ENCODE measurements at places on chromosomes 3 and 15.
A peak's percentile ranks its signal among the peaks of the same experiment; 100 is the strongest.

- no peak for DNase-seq
Observed at GRCh38 chr15:90009301-90010022, 8.3 kb downstream of the ZNF710 start.

DNA sequence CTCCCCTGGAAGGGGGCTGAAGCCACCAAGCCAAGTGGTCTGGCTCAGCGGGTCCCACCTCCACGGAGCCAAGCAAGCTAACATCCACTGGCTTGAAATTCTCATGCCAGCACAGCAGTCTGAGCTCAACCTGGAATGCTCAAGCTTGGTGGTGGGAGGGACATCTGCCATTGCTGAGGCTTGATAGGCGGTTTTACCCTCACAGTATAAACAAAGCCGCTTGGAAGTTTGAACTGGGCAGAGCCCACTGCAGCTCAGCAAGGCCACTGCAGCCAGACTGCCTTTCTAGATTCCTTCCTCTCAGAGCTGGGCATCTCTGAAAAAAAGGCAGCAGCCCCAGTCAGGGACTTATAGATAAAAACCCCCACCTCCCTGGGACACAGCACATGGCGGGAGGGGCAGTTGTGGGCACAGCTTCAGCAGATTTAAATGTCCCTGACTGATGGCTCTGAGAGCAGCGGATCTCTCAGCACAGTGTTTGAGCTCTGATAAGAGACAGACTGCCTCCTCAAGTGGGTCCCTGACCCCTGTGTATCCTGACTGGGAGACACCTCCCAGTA lies 23.2 kb upstream of the IGSF10 start:
- DNase-seq: no peak

- DNase-seq: peak; percentile 33
Observed at GRCh38 chr15:56608140-56608778, 125.0 kb downstream of the ZNF280D start.

DNA sequence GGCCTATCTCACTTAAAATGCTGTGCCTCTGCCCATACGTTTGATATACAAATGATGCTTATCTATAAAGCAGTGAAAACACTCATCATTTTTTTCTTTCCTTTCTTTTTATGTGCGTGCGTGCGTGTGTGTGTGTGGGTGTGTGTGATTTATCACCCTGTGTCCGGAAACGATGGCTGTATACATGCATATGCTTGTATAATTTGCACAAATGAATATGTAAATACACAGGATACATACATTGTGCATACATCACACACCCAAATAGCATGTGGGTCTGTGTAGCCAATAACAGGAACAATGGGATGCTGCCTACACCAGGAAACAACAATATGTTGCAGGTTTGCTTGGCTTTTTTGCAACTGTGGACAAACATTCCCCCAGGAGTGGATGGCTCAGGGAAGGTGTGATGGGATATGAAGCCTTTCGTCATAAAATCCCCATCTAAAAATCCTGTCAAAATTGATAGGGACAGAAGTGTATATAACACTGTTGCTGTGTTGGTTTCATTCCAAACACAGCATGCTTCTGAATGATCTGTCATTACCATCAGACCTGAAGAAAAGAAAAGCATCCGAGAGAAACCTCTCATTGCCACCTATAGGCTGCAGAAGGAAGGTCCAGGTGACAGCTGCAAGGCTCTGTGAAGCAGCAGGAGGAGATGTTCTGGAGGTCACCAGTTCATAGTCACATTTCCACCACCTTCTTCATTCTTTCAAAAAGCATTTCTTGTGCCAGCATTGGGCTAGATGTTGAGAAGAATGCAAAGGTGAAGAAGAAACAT lies 503.9 kb upstream of the NR2F2 start:
- DNase-seq: no peak

DNA sequence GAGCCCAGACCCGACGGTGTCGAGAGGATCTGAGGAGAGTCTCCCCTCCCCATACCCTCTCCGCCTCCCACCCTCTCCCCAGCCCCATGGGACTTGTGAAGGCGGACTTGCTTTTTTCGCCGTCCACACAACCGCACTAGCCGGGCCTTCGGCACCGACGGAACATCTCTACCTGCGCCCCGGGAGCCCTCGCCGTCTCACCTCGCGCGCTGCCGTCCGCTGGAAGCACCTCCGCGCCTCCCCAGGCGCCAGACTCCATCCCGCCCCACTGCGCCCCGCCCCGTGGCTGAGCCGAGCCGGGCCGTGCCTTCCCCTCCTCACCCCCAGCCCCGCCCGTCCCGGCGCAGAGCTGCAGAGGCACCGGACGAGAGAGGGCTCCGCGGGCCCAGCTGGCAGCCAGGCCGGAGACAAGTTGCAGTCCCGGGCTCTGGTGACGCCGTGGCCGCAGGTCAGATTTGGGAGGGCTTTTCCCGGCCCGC lies at the start of the genes DUOX1 and DUOXA1:
TSS of gene DUOX1 (plus strand) at position 344 of the 479 bp plus-strand sequence. CDS start 1,973 bp downstream, outside the sequence.
TSS of gene DUOXA1 (minus strand) at position 229 of the 479 bp plus-strand sequence. CDS start 6,865 bp downstream, outside the sequence.
- DNase-seq: no peak

DNA sequence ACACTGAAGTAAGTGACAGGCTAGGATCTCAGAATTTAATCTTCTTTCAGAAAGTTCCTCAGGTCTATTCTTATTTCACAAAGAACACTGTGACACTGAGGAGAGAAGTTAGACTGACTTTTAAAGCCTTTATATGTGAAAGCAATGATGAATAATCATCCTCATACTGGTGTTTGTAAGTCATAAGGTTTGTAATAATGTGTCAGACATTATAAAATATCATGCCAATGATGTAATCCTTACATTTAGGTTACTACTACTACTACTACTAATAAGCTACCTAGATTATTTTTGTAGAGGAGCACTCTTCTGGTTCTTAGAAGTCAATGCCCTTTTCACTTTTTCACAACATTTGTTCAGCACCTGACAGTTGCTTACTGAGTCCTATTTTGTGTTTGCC lies 33.4 kb downstream of the FANCD2OS start:
- no peak for DNase-seq

DNA sequence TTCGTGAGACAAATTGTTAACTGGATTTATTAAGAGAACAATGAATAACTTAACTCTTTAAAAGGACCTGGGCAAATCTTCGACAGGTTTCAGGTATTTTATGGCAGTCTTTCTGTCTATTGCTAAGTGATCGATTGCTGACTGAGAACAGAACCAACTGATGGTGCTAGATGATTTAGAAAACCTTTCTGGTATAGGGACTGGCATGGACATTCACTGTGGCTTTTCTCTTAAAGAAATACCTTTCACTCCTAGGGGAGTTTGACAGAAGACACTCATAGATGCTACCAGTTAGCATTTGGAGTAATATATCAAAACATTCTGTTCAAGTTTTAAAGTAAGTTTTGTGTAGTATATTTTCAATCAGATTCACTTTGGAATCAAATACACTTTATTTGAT lies 654 bp downstream of the PPARG start:
- no peak for DNase-seq

- DNase-seq: no peak
Observed at GRCh38 chr3:147760941-147761340, 351.8 kb downstream of the ZIC1 start.

DNA sequence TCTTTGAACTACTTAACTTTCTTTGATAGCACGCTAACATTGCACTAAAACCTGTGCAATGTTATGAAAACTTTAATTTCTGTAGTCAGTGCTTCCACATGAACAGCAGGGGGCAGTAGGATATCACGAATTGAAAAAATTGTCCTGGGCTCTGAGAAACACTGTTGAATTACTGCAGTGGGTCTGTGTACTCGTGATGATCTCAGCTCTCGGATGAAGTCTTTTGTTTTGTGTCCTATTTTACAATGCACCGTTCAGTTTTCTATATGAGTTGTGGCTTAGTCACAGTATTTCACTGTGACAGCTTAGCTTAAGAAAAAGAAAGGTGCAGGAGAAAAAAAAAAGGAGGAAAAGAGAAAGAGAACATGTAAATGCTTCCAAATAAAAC lies 141.3 kb upstream of the CCDC54 start:
- peak; percentile 79 for DNase-seq

DNA sequence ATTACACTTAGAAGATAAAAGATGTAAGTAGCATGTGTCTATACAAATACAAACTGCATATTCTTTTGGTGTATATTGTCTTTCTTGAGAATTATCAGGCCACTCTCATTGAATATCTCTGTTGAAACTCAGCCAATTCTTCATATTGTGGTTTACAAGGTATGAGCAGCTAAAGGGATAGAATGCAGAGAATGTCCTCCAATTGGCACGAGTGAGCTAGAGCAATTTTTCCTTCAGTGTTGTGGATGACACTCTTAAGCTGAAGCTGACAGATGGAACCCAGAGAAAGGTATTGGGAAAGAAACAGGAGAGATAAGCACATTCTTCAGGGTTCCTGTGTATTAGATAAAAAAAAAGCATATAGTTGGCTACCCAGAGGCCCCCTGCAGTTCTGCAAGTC lies 453.1 kb downstream of the EPHA3 start:
- peak; percentile 83 for DNase-seq

DNA sequence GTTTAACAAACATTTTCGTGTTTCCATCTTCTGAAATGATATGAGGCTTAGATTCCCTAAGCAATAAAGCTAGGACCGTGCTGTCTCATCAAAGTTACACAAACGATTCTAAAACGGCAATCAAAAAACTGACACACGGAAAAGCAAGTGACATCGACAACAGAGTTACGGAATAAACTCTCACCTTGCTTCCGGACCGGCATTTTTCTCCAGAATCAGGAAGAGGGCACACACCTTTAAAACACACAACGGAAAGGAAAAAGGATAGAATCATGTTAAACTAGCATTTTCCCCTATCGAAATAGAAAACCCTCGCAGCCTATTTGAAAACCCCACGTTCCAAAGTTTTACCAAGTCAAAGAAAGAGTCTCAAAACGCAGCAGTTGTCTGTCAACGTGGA lies 1.4 kb downstream of the DLG1 start:
- DNase-seq: no peak

DNA sequence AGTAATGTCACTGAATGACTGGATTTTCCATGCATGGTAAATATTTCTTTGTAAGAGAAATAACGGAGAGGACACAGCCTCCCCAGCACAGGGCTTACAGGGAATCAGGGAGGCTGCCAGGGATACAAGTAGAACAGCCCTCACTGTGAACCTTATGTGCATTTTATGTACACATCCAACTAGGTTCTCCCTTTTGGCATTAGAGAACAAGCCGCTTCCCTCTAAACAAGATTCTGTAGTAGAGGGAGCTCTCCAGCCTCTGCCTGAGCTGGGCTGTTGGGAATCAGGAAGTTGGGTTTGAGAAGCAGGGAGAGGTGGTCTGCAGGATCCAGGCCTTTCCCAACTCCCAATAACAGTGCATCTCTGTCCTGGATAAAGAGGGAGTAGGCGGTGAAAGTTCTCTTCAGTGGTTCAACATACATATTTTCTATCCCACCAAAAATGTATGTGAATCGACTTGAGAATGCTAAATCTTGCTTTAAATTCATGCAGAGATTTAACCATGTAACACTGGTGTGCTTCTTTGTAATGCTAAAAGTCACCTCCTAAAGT lies 83.7 kb downstream of the ARNT2 start:
- peak; percentile 78 for DNase-seq

DNA sequence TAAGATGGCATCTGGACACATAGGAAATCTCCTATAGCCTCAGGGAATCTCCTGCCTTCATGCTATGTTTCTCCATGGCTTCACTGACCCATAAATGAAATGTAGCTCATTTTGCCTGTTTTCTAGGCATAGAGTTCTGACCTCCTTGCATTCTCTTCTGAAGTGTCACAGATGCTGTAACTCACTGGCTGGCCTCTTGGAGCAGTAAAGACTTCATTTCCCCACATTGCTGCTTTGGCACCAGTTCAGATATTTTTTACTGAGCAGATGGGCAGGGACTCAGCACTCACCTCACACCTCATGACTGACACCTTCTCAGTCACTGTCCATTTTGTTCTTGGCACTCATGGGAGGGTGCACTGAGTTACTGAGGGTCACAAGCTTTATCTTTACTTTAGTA lies 286.7 kb upstream of the TGFBR2 start:
- peak; percentile 66 for DNase-seq

GRCh38 chr15:81516461-81516860 lies 142.4 kb upstream of the TMC3 start:
- peak; percentile 86 for DNase-seq

DNA sequence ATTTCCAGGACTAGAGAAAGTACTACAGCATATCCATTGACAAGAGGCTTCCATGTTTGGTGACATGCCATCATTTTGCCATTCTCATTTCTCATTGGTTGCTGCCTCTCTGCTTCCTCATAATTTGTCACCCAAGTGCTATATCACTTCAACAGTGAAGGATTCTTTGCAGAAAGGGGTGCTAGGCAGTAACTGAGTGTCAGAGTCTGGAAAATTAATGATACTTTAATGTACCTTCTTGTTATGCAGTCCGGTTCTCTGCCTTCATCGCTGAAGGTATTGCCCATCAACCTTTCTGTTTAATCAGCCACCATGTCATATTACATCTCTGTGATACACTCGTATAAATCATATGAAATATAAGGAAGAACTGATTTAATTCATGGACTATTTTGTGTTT lies 550.3 kb downstream of the ROBO2 start:
- no peak for DNase-seq

GRCh38 chr3:141482245-141482922 lies 4.4 kb upstream of the RASA2 start:
- DNase-seq: peak; percentile 81

DNA sequence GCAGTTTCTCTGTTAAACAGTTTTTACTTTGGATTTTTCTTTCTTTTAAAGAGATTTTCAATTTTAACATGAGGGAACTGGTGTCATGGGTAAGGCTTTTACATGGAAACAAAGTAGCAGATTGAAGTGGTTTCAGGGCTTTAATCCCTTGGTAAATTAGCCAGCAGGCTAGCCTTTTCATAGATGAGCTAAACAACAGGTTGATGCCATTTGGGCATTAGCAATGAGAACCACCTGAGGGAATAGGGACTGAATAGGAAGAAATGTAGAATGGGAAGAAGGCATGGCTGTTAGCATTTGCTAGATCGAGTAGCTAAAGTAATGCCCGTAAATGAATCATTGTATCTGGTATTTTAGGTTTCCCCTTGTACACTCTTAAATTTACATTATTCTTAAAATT lies 165.5 kb upstream of the MLF1 start:
- DNase-seq: no peak

DNA sequence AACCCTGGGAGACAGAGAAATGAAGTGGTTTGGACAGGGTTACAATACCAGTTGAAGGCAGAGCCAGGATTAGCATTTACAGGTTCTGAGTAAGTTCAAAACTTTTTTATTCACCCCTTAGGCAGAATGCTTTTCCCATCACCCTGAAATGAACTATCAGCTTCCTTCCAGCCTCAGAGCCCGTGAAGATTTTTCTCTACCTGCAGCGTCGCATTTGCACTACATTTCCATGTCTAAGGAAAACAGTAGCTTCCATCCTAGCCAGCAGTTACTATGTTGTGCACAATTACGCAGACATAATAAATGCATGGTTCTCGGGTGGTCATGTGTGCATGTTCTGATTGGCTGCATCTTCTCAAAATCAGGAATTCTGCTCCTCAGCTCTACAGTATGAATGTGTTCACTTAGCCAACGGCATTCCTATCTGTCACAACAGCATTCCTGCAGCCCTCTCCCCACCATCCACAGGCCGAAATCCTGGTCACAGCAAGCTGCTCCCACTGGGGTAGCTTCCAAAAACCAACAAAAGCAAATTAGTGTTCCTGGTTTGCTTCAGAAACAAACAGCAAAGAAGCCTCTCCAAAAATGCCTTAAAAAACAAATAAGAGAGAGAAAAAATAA lies 510.8 kb upstream of the SEMA6D start:
- no peak for DNase-seq
